ENCODE measurements at places on chromosomes 12 and 14.

DNA sequence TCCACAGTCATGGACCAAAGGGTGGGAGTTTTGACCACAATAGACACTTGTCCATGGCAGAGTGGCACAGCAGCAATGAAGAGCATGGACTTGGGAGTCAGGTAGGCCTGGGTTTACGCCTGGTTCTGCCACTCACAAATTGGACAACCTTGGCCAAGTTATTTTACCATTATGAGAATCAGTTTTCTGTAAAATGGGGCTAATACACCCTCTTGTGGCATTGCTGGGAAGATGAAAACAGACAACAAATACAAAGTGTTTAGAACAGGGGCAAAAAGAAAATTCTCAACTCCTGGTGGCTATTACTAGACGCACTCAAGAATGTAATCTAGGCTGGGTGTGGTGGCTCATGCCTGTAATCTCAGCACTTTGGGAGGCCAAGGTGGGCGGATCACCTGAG is 2.6 kb downstream of the C12orf43 start:
- no peak for DNase-seq

DNA sequence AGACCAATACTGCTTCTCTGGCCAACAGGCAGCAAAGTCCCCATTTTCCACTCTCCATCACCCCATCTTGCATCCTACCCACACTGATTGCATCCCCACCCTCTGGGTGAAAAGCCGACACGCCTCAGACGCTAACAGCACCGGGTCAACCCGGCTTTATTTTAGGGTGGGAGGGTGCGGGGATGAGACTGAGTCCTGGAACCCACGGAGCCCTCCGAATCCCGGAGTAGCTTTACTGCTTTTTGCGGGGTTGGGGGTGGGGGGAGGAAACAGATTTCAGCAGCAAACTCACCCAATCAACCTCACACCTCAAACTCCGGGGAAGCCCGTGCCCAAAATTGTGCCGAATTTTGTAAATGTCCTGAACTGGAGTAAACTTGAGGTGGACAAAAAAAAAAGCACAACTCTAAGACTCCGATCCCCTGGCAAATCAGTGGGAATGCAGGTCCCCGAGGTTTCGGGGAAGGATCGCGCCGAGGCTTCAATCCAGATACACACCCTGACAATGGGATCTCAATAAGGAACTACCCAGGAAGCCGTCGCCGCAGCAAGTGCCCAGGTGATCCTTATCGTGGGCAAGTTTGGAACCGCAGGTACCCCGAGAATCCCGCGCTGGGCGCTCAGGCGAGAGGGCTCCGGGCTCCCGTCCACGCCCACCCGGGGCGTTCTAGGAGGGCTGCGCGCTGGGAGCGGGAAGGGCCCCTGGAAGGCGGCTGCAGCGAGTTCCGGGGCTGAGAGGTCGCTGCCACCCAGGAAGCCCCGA is 1.1 kb downstream of the GCH1 start:
- DNase-seq, result peak; percentile 3

DNA sequence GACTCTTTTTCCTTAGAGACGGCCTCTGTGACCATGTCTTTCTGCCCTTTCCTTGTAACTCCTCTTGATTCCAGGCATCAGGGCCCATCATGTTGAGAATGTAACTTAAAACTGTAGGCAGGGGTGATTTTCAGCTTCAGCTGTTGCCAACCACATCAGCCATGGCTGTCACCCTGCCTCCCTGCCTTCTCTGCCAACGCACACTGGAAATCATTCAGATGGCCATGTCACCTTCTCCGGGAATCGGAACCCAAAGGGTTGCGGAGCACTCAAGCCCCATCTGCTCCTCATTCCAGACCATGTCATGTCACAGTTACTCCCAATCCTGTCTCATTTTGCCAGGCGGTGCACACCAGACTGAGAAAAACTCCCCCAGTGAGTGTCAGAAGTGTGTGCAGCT is 72.1 kb downstream of the EMP1 start:
- DNase-seq, result no peak

DNA sequence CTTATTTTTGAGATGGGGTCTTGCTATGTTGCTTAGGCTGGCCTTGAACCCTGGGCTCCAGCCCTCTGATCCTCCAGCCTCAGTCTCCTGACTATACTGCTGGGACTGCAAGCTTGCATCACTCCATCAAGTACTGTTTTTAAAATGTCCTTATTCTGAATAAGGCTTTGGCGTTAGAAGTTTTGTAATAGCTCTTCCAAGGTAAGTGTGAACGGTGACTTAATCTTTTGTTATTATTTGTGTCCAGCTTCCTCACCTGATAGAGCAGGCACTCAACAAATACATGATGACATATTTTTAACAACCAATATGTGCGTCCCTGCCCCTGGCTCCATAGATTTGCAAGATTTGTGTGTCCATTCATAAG is 1.4 kb downstream of the C1RL start:
- DNase-seq, result peak; percentile 27

DNA sequence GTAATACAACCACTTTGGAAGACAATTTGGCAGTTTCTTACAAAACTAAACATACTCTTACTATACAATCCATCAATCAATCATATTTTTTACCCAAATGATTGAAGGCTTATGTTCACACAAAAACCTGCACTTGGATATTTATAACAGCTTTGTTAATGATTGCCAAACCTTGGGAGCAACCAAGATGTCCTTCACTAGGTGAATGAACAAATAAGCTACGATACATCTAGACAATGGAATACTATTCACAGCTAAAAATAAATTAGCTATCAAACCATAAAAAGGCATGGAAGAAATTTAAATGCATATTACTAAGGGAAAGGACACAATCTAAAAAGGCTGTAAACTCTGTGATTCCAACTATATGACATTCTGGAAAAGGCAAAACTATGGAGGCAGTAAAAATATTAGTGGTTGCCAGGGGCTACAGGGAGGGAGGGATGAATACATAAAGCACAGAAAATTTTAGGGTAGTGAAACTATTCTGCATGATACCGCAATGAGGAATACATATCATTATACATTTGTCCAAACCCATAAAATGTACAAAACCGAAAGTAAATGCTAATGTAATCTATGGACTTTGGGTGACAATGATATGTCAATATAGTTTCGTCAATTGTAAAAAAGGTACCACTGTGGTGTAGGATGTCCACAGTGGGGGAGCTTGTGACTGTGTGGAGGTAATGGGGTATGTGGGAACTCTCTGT is 70.5 kb downstream of the GPR65 start:
- DNase-seq, result no peak

DNA sequence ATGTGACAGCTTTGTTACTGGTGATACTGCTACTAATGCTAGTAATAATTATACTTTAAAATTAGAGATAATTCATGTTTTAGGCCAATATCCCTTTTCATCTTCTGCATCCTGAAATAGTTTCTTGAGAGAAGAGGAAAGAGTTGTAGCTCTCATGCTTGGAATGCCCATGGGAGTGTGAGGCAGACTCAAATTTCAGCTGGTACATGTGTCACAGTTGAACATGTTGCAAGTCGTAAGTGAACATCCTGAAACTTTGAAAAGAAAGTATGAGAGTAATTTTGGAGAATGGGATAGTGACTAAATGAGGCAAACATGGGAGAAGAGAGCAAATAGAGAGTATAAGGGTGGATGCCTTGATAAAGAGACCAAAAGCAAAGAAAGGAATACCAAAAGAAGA is 168.0 kb downstream of the TMTC3 start:
- DNase-seq, result no peak

GRCh38 chr14:90567991-90568390 is 171.2 kb downstream of the CALM1 start:
- no peak for DNase-seq

DNA sequence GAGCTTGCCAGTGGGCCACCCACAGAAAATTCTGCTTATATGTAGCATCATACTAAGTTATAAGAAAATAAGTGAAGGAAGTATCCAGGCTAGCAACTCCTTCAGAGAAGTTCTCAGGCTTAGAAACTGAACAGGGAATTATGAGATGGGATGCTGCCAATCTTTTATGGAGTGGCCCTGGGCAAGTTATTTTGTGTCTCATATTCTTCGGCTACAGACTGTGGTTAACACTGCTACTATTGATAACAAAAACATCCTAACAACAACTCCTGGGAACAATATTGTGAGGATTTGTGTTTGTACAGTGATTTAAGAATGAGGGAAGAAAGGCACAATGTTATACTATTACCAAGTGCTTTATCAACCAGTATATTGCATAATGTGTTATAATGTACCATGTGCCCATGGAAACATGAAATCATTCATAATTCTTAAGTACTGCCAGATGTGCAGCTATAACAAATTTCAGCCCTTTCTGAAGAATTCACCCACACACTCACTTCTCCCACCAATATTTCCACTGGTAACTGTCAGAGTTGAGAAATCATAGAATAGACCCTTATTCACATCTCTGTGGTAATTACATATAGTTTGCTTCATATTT is 113.3 kb upstream of the SOX5 start:
- DNase-seq, result no peak

GRCh38 chr14:74278080-74278479 is 24.7 kb downstream of the ABCD4 start:
- no peak for DNase-seq

DNA sequence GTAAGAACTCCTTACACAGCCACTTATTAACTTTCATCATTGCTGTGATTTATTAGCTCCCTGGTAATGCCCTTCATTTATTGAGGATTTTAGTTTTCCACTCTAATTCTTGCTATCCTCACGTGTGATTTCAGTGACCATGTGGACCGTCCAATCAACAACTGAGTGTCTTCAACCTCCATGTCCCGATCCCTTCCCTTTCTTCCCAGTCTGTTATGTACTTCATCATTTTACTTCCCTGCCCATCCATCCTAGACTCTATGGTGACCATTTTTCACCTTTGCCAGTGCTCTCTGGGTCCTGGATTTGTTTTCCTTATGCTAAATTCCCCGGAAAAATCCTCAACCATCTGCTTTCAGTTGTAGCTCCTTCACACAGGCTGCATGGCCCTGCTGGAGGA is 111.0 kb downstream of the MSRB3 start:
- DNase-seq, result no peak

GRCh38 chr12:42992826-42993225 is 403.3 kb upstream of the PRICKLE1 start:
- DNase-seq, result no peak

DNA sequence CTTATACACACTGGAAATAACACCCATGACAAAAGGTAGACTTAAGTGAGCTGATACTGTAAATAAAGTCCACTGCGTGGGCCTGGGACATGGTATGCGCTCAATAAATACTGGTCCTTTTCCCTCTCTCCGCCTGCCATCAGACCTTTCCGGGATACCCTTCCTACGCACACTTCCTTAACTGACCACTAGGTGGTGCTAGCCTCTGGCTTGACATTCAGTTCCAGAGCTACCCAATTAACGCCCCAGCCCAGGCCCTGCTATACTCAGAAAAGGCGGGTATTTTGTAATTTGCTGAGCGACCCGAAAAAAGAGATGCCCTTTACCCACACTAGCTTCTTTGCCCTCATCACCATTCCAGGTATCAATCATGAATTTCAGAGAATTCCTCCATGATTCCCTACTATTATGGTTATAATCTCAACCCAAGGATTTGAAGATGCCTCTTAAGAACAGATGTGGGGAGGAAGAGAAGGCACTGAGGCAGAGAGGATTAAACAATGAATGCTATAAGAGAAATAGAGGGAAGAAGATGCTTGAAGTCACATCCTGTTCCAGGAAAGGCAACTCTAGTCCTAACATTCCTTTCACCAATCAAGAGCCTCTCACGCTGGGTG is 3.9 kb upstream of the LRP1 start:
- DNase-seq, result peak; percentile 86

DNA sequence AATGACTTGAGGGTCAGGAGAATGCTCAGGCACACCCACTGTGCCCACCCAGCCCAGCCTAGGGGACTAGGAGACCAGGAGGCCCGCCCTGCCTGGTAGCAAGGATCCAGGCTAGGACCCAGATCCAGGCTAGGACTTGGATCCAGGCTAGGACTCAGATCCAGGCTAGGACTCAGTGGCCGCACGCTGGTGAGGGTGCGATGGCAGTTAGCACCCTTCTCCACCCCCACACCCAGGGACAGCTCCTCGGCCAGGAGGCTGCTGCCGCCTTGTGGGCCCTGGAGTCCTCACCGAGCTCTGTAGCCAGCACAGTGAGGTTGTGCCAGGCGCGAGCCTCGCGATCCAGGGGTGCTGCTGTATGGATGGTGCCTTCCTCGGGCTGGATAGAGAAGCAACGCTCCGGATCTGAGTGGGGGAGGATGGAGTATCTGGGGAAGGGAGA is 5.1 kb downstream of the CDH24 start:
- DNase-seq, result no peak

GRCh38 chr12:120110550-120111501 is 5.7 kb downstream of the RAB35 start:
- DNase-seq, result no peak

DNA sequence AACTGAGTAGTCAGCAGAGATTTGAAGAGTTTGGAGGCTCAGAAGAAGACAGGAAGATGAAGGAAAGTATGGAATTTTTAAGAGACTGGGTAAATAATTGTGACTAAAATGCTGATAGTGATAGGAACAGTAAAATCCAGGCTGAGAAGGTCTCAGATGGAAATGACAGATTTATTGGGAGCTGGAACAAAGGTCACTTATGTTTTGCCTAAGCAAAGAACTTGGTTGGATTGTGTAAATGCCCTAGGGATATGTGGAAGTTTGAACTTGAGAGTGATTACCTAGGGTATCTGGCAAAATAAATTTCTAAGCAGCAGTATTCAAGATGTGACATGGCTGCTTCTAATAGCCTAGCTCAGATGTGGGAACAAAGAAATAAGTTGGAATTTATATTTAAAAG is 180.9 kb downstream of the TRHDE start:
- no peak for DNase-seq

DNA sequence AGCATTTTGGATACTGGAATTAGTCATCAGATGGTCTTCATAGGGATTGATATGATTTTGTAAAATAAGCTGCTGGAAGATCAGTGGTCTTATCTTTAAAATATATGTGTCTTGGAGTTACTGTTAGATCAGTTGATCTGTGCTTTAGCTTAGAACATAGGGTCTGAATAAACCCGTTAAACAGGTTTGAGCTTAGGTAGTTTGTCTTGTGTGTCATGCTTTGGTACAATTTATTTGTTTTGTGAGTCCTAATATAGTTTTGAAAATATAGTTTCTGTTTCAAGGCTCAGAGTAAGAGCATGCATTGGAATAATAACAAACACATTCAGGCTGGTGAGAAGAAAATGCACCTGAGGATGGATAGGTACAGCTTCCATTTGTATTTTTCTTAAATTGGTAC is 505.0 kb downstream of the SLC16A7 start:
- no peak for DNase-seq

GRCh38 chr12:13195250-13195649 is 1.3 kb upstream of the EMP1 start:
- no peak for DNase-seq
